ENCODE measurements at places on chromosomes 12 and 14. TPM values are rescaled to one million over a fixed set of nuclear protein-coding genes. Genes with fewer than 3 reads are reported as not detected.

The RERGL gene
- polyA plus RNA-seq: 7.8 TPM

DNA sequence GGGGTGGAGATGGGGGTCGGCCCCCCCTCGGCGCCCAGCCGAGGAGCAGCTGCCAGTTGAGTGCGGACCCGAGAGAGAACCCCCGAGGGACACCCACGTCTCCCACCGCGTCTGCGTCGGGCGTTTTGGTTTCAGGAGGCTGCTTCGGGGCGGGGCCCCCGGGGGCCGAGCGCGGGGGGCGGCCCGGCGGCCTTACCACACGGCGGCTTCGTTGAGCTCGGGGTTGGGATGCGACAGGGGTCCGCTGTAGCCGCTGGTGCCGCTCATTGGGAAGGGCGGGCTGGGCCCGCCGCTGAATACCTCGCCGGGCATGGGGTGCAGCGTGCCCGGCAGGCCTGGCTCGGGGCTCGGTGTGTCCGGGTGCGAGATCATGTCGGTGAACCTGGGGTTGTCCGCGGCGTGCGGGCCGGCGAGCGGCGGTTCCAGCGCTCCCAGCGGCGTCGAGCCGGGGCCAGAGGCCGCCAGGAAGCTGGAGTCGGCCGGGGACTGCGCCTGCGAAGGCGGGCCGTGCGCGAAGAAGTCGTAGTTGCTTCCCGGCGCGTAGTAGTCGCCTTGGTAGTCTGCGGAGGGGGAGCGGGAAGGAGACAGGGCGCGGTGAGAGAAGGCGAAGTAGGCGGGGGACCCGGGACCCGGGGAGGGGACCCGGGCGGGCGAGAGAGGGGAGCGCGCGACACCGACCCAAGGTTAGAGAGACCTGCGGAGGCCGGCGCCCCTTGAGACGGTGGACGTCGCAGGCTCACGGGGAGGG is 8.5 kb downstream of the LHX5 start:
- DNase-seq: no peak

DNA sequence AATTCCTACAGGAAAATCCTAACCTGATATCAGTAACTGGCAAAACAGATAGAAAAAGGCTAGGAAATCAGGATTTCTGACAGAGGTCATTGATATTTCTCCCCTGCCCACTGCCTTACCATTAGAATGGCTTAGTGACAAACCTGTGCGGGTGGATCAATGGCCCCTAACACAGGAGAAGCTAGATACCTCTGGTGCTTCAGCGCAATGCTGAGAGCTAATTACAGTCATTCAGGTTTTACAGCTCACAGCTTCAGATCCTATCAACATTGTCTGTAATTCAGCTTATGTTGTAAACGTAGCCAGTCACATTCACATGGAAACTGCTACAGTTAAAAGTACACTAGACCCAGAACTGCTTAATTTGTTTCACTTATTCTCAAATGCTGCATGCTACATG is 17.4 kb upstream of the SLC10A1 start:
- no peak for DNase-seq

GRCh38 chr14:103600503-103600902 is 28.5 kb upstream of the KLC1 start:
- DNase-seq: no peak

DNA sequence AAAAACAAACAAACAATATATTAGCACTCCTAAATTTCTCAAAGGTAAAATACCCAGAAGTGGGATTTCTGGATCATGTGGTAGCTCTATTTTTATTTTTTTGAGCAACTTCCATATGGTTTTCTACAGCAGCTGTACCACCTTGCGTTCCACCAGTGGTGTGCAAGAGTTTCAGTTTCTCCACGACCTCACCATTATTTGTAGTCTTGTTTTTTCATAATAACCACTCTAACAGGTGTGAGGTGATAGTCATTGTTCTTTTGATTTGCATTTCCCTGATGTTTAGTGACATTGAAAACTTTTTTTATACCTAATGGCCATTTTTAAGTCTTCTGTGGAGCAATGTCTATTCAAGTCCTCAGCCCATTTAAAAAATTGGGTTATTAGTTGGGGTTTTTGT is 127.3 kb upstream of the SLC38A2 start:
- no peak for DNase-seq

- no peak for DNase-seq
Observed at GRCh38 chr14:73180385-73180805, 44.1 kb downstream of the PSEN1 start.

The AQP6 gene
- 19.7 TPM for polyA plus RNA-seq
